Upper lobe of right lung (tissue), 1 donor: ENCODE measurements at places on chromosomes 1 and 21.

DNA sequence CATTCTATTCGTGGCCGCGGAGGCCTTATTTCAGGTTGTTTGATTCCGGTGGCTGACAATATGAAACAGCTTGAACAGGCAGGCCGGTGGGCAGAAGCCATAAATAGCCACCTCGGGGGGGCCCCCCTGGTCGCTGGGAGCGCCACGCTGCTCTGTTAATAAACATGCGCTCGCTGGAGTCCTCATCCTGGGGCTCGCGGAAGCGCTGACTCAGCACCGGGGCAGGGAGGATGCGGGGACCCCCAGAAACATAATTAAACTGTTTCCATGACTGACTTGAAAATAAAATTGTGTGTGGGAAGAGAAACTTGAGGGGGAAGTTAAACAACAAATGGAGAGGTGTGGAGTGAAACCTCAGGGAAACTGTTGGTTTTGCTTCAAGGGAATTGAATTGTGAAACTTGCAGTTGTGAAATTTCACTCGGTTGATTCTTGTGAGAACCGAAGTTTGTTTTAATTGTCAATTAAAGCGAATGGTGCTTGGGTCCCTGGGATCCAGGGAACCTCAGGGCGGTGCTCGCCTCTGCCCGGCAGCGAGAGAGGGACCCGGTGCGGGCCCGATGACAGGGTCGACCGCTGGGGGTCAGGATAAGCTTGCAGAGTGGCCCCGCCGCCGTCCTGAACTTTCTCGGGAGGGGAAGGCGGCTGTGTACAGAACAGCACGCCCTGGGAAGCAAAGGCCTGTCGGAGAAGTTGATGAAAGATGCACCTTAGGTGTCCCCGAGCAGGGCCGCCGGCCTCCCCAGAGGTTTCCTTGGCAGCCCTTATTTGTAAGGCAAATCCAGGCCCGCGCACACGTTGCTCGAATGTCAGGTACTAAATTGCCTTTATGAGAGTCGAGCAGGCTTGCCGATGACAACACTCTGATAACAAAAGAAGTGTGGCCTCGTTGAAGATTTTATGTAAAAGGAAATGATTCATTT, 176.9 kb upstream of the LMO4 start:
- H3K4me1 ChIP-seq, result peaks cover 27% of the 10 kb centered on the region
- peak overlapping the region; percentile 40 for H3K4me3 ChIP-seq
- H3K36me3 ChIP-seq, result no peaks in the 10 kb centered on the region
- H3K27ac ChIP-seq, result peak overlapping the region; percentile 42
- H3K27me3 ChIP-seq, result peaks cover 4% of the 10 kb centered on the region

GRCh38 chr1:10522322-10522860, 47.6 kb downstream of the PEX14 start:
- no peak overlapping the region for H3K4me3 ChIP-seq
- H3K27me3 ChIP-seq, result no peaks in the 10 kb centered on the region
- peaks cover 4% of the 10 kb centered on the region for H3K4me1 ChIP-seq
- no peak for DNase-seq
- no peaks in the 10 kb centered on the region for H3K36me3 ChIP-seq

- peaks cover 60% of the 10 kb centered on the region for H3K4me1 ChIP-seq
- no peaks in the 10 kb centered on the region for H3K36me3 ChIP-seq
- no peaks in the 10 kb centered on the region for H3K27me3 ChIP-seq
- no peak for DNase-seq
- H3K27ac ChIP-seq, result peak overlapping the region; percentile 91
- H3K4me3 ChIP-seq, result peak overlapping the region; percentile 83
These were observed 1.7 kb downstream of the ARID1A start for GRCh38 chr1:26697431-26697977.

GRCh38 chr1:69987881-69988280, 217.5 kb downstream of the LRRC40 start:
- H3K27me3 ChIP-seq, result no peaks in the 10 kb centered on the region
- H3K36me3 ChIP-seq, result no peaks in the 10 kb centered on the region
- no peak overlapping the region for H3K4me3 ChIP-seq
- DNase-seq, result no peak

DNA sequence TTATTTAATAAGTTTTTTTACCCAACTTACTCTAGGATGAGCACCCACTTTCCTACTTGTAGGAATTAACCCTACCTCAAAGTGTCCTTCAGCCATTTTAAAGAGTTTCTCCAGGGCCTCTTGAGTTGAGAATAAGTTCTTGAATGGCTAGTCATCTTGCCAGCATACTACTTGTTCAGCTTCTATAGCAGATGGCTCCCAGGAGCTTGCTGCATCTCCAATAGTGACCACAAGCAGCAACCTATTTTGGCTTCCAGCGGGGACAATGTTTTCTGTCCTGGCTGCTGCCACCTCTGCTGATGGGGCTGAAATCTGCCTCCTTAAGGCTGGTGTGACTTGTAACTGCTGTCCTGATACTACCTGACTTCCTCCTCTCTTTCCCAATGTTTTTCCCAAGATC, 20.8 kb upstream of the PIK3R3 start:
- no peak for DNase-seq
- H3K36me3 ChIP-seq, result no peaks in the 10 kb centered on the region
- no peaks in the 10 kb centered on the region for H3K27me3 ChIP-seq
- H3K4me1 ChIP-seq, result no peaks in the 10 kb centered on the region
- H3K27ac ChIP-seq, result no peak overlapping the region

GRCh38 chr1:94926126-94926914, 590 bp downstream of the CNN3 start:
- no peaks in the 10 kb centered on the region for H3K27me3 ChIP-seq
- H3K36me3 ChIP-seq, result no peaks in the 10 kb centered on the region
- peak overlapping the region; percentile 73 for H3K4me3 ChIP-seq
- H3K27ac ChIP-seq, result peak overlapping the region; percentile 96
- H3K4me1 ChIP-seq, result peaks cover 44% of the 10 kb centered on the region

- no peak overlapping the region for H3K27ac ChIP-seq
- H3K4me3 ChIP-seq, result no peak overlapping the region
- H3K27me3 ChIP-seq, result no peaks in the 10 kb centered on the region
- no peaks in the 10 kb centered on the region for H3K4me1 ChIP-seq
- no peaks in the 10 kb centered on the region for H3K36me3 ChIP-seq
- DNase-seq, result no peak
These were observed 281.0 kb upstream of the POU3F1 start for GRCh38 chr1:38327559-38327973.

DNA sequence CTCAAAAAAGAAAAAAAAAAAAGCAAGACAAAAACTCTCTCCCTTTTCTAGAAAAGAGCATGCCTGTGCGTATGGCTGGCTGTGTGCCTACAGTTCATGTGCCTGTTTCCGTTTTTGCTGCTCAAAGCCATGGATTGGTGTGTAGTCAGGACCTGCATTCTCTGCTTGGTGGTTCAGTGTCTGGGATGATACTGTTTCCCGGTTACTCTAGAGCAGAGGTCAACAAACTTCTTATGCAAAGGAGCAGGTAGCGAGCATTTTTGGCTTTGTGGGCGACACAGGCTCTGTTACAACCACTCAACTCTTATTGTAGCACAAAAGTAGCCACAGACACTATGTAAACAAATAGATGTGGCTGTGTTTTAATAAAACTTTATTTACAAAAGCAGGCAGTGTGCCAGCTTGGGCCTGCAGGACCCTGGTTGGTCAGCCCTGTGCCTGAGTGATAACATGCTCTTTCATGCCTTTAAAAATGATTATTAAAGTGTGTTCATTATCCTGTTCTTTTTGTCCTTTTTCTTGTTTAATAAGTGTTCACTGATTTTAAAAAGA, 524.2 kb downstream of the KIF26B start:
- H3K27ac ChIP-seq, result no peak overlapping the region
- H3K36me3 ChIP-seq, result no peaks in the 10 kb centered on the region
- no peaks in the 10 kb centered on the region for H3K4me1 ChIP-seq
- H3K27me3 ChIP-seq, result no peaks in the 10 kb centered on the region
- no peak overlapping the region for H3K4me3 ChIP-seq

DNA sequence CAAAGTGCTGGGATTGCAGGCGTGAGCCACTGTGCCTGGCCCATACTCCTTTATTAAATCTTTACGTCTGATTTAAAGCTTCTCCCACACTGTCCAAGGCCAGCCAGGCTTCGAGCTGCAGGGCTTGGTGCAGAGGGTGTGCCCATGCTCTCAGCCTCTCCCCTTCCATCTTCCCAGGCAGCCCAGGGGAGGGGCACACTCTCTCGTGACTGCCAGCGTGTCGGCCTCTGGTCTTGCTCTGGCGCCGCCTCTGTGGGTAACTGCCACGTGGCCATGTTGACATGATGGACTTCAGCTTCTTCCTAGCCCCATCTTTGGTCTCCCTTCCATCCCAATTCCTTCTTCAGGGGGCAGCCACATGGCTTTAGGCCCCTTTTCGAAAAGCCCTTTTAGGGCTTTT, 4.7 kb downstream of the GPR137B start:
- no peak for DNase-seq
- H3K27ac ChIP-seq, result no peak overlapping the region
- H3K27me3 ChIP-seq, result no peaks in the 10 kb centered on the region
- H3K4me3 ChIP-seq, result no peak overlapping the region
- peaks cover 10% of the 10 kb centered on the region for H3K4me1 ChIP-seq

GRCh38 chr1:1206376-1206965, at the start of gene TNFRSF18:
Gene TNFRSF18, minus strand, starts transcription at chr1:1206592. Its CDS starts 21 bp downstream, at chr1:1206571.
- H3K4me1 ChIP-seq, result peaks cover 6% of the 10 kb centered on the region
- H3K4me3 ChIP-seq, result peak within 1 kb of the TSS; percentile 36
- peaks cover 29% of the 10 kb centered on the region for H3K27me3 ChIP-seq

GRCh38 chr1:119279456-119280381, 88.9 kb upstream of the HAO2 start:
- no peak overlapping the region for H3K27ac ChIP-seq
- DNase-seq, result no peak
- H3K4me1 ChIP-seq, result no peaks in the 10 kb centered on the region
